Lower leg skin (tissue), 4 donors: ENCODE measurements at places on chromosomes 5 and 9. TPM values are rescaled to one million over a fixed set of nuclear protein-coding genes. Genes with fewer than 3 reads are reported as not detected.

DNA sequence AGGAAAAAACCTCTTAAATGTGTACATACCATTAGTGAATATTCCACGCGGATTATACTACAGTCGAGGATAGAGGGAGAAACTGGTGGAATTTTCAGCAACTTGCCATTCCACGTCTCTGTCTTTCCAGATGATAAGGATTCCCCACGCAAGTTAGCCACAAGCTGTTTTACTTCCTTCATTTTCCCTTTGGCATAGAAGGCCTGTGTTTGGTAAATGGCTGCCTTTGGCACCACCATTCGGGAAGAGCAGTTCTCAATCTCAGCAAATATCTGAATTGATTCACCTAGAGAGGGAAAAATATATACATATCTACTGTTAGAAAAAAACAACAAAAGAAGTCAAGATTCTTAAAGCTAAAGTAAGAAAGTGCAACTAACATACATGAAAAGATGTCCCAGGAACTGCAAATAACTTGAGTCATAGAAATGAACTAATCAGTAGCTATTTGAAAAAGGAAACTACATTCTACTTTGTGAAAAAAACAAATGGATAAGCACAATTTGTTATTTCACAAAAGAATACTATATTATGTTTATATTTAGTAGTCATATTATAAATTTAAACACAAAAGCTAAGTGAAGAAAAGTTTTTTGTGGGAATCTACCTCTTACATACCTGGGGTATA lies 8.1 kb downstream of the ARRDC3 start:
- DNase-seq, result no peak

DNA sequence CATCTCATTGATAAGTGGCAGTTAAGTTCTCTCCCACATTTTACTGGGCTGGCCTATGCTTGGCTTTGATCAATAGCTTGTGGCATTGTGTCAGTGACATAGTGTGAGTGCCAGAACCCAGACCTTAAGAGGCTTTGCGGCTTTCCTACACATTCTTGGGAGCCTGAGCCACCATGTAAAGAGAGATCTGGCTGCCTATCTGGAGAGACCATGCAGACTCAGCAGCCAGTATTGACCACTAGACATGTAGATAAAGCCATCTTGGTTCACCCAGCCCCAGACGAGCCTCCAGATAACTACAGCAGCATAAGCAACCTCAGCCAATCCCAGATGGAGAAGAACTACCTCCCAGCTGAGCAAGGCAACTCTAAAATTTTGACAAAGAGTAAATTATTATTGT lies 28.6 kb downstream of the C9orf153 start:
- DNase-seq, result no peak

DNA sequence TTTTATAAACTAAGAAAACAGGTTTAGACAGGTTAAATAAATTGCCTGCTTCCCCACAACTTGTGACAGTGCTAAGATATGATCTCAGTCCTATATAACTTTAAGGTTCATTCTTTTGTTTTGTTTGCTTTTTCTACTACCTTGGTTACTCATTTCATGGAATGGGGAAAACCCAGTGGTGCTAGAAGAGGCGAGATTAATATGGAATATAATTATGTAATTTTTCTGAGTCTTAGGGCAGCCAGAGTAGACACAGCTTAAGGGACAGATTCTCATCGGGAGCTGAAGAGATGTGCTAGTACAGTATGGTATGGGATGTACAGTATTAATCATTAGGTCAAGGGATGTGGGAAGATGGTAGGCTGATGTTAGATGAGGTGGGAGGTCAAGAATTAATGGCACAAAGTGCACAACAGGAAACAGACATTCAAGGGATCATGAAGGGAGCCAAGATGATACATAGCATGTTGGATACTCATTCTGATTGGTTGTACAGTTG lies 6.2 kb downstream of the TRIM32 start:
- no peak for DNase-seq

DNA sequence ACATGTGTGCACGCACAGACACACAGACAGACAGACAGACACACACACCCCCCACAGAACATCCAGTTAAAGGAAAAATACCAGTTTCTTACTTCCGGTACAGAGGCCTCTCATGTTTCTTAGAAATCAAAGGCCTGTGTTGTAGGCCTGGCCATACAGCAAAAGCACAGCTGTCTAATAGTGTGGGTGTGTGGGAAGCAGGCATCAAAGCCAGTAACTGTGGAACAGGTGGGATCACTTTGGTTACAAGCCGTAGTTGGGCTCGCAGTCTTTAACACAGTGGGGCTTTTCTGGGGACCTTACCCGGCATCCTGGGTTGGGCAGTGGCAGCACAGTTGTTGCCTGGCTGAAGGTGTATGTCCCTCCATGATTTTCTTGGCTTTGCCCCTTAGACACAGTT lies 55.2 kb downstream of the FBXL7 start:
- no peak for DNase-seq

Gene OGN
- total RNA-seq, result 0.55 TPM

Gene SLC27A6
- 0.83 TPM for total RNA-seq

DNA sequence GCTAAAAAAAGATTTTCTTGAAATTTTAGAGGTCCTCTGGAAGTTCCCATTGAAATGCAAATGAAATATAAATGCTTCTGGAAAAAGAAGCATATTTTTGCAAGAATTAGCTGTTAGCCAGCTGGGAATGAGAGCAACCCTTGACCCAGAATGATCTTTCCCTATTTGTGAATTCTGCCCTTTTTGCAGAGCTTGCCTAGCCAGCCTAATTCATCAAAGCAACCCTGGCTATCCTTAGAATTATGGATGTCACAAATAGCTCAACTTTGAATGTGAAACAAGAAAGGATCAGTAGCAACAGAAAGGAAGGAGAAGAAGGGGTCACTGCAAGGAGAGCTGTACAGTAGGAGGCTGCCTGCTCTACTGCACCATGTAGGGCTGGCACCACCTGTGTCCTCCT lies 345.9 kb downstream of the EFNA5 start:
- no peak for DNase-seq

- DNase-seq, result no peak
These were observed 1.0 kb downstream of the NIPSNAP3A start for GRCh38 chr9:104748359-104749031.

DNA sequence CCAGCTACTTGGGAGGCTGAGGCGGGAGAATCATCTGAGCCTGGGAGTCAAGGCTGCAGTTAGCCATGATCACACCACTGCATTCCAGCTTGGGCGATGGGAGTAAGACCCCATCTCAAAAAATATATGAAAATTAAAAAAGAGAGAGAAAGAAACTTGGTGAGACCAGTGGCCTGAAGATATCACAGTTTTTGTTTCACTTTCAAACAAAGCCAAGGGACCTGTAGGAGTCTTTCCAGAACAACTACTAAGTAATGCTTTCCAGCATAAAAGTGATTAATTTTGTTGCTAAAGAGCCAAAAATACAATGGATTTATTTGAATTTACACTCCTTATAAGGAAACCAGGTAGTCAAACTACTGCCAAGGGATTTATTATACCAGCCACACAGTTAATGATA lies 23.5 kb downstream of the GKAP1 start:
- no peak for DNase-seq

DNA sequence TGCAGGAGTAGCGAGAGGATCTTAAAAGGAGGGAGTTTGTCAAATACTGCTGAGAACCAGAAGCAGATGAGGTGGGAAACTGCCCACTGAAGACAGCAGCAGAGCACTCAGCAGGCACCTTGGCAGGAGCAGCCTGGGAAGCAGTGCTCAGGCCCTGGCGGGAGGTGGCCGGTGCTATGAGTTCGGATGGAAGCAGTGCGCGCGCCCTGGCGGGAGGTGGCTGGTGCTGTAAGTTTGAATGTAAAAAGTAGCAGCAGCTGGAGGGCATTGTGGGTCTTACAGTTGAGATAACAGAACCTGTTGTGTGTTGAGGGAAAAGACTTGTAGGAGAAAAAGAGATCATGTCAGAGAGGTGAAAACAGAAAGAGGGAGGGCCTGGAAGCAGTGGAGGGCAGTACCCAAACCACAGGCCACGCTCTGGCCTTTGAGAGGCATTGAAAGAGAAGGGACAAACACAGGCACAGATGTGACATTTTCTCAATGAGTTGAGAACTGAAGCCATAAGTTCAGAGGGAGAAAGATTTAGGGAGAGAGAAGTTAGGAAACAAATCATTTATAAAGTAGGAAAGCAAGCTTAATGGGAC lies 130.9 kb downstream of the ERCC6L2 start:
- no peak for DNase-seq

Gene DBH
- total RNA-seq, result not detected

- no peak for DNase-seq
These were observed 29.5 kb downstream of the ZFYVE16 start for GRCh38 chr5:80437326-80437725.

GRCh38 chr5:135386886-135387628 lies 12.0 kb downstream of the MACROH2A1 start:
- peak; percentile 67 for DNase-seq

GRCh38 chr5:21142791-21143190 lies 1154.8 kb upstream of the CDH18 start:
- no peak for DNase-seq

Gene LNPEP
- 56.9 TPM for total RNA-seq

- DNase-seq, result no peak
These were observed 21.9 kb upstream of the TNFSF15 start for GRCh38 chr9:114827641-114828302.

GRCh38 chr9:38333047-38333446 lies 59.5 kb upstream of the ALDH1B1 start:
- no peak for DNase-seq

Gene FCN2
- not detected for total RNA-seq

DNA sequence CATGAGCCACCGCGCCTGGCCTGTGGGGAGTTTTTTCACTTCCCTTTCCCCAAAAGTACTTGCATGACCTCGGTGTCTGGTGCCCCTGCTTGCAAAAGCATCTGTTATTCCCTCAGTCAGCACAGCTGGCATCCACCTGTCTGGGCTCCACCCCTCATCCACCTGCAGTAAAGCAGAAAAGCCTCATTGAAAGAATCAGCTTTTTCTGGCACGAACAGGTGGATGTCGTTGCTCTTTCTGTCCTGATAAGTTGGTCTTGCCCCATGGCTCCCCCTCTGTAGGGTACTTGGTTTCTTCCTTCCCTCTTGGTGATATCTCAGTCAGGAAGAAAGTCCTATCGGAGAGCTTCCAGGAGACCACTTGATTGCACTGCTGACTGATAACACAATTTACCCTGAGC lies 37.4 kb downstream of the WWC1 start:
- DNase-seq, result no peak

Gene NKD2
- total RNA-seq, result 2.7 TPM

Gene BAAT
- not detected for total RNA-seq

GRCh38 chr5:127609011-127609410 lies 39.9 kb upstream of the CTXN3 start:
- no peak for DNase-seq

DNA sequence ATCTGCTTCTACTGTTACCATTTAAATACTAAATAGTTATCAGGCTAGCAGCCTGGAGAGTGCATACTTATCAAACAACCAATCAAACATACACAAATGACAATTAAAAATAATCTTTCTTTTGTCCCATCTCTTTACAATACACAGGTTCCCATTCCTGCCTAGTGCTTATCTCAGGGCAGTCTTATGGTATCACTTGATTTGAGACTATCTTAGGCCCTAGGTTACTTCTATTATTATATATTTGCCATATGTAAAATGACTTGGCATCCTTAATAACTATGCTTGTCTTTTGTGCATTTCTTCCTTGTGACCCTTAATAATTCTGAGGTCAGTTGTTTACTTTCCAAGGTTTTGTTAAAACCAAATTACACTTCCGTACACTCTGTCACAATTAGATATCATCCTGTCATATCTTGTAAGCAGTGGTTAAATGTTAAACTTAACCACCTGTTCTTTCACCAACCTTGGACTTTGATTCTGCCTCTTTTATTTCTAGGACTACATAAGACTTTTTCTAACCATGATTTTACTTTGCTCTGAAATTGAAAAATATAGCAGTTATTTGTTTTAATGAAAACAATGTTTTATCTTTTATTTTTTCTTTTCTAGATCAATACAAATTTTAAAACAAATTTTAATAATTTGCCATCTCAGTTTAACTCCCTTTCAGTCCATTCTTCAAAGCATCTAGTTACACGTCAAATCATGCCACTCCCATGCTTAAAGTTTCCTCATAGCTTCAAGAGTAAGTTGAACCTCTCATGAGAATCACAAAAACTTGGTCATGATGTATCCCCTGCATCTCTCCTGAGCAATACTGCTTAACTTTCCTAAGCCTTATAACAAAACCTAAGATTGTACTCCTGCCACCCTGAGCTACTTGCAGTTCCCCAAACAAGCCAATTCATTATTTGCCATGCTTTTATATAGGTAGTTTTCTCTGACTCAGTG lies 281.3 kb downstream of the HCN1 start:
- DNase-seq, result no peak

GRCh38 chr9:2291980-2292704 lies 277.0 kb downstream of the SMARCA2 start:
- DNase-seq, result peak; percentile 43

- no peak for DNase-seq
These were observed 656.2 kb upstream of the PTPRD start for GRCh38 chr9:11269036-11269435.

DNA sequence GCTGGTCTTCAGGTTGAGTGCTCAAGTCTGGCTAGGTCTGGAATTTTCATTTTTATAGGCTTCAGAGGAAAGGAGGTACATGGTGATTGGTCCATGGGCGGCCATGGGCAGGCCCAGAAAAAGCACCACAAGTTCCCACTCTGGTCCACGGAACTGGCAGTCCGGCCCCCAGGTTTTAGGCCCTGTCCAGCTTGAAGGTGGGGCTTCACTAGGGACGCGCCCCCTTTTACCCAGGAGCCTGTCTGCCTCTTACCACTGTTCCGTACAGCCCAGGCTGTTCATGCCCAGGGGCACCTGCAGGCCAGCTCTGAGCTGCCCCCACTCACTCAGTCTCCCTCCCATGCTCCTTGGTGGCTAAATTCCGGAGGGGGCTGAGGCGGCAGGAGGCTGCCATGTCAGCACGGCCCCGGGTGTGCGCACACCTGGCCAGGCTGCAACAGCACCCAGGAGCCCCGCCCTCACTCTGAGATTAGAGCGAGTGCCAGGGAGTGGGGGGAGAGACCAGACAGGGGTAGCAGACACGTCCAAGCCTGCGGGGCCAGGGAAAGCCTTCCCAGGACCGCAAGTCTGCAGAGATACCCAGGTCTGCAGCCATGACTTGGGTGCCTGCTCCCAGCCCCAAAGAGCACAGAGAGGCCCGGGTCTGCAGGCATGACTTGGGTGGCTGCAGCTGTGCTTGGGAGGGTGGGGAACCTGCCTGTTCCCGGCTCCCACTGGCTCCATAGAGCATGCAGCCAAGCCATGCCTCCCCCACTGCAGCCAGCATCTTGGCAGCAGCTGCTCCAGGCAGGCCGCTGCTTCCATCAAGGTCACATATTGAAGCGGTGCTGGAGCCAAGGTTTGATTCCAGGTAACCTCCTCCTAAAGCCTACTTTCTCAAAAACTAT lies 390.2 kb upstream of the SGCD start:
- no peak for DNase-seq

GRCh38 chr5:35656721-35657120 lies 39.1 kb downstream of the SPEF2 start:
- no peak for DNase-seq

Gene OSTF1
- 53.5 TPM for total RNA-seq

Gene TRPM3
- 0.29 TPM for total RNA-seq

- DNase-seq, result no peak
These were observed 43.4 kb upstream of the BICD2 start for GRCh38 chr9:92807757-92808725.

Gene HAPLN1
- not detected for total RNA-seq
